CD4-positive, alpha-beta T cell treated with Interleukin-6 for 4 hours (primary cell): ENCODE measurements at places on chromosomes 3 and 15.

DNA sequence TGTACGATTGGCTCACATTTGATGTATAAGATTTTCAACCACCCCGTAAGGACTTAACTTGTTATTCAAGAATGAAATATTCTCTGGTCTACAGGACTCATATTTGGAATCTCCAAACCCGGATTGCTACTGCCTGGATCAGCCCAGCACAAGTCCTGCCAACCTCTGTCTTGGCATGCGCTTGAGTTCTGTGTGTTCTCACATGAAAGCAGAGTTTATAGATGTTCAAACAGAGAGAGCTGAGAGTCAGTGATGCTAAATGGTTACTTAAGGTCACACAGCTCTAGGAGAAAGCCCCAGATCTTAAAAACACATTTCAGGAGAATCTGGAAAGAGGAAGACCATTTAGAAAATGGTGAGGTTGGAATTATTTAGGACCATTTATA, 268.0 kb upstream of the TBL1XR1 start:
- DNase-seq, result no peak

- no peak for DNase-seq
These were observed 40.7 kb downstream of the SNRK start for GRCh38 chr3:43326891-43327581.

- DNase-seq, result no peak
These were observed 37.0 kb downstream of the CHDH start for GRCh38 chr3:53809267-53809666.

- DNase-seq, result no peak
These were observed 333.9 kb downstream of the TIGIT start for GRCh38 chr3:114627770-114628169.

- no peak for DNase-seq
These were observed 31.2 kb upstream of the ALDH1L1 start for GRCh38 chr3:126211569-126211968.

GRCh38 chr15:90954712-90955623, at the start of gene RCCD1:
RCCD1 (plus strand) TSS chr15:90954884; CDS start chr15:90956735, 1,851 bp downstream.
- DNase-seq, result peak; percentile 89

DNA sequence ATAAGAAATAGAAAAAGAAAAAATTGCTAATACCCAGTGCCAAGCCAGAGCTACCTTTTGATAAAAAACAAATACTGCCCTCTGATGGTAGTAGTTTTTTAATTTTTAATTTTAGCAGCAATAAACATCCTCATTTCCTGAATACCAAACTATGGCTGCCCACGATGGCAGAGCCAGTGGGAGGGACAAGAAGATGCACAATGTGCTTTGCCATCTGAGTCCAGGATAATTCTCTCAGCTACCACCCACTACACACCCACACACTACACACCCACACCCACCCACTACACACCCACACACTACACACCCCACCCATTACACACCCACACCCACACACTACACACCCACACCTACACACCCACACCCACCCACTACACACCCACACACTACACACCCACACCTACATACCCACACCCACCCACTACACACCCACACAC, 17.8 kb downstream of the CEP19 start:
- DNase-seq, result peak; percentile 20

DNA sequence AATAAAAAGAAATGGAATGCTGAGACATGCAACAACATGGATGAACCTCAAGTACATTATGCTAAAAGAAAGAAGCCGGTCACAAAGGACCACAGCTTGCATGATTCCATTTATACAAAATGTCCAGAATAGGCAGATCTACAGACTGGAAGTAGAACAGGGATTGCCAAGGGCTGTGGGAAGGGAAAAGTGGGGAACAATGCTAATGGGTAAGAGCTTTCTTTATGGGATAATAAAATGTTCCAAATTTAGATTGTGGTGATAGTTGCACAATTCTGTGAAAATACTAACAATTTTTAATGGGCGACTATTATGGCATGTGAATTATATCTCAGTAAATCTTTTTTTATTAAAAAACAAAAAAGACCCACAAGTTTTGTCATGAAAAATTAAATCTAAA, 106.2 kb downstream of the TMCO5A start:
- DNase-seq, result no peak

- DNase-seq, result no peak
These were observed 4.9 kb upstream of the ACKR4 start for GRCh38 chr3:132592216-132592615.
